ENCODE measurements at places on chromosomes 6 and 20.
A peak's percentile ranks its signal among the peaks of the same experiment; 100 is the strongest.

GRCh38 chr6:4743926-4744325 lies 32.3 kb upstream of the CDYL start:
- DNase-seq: no peak

DNA sequence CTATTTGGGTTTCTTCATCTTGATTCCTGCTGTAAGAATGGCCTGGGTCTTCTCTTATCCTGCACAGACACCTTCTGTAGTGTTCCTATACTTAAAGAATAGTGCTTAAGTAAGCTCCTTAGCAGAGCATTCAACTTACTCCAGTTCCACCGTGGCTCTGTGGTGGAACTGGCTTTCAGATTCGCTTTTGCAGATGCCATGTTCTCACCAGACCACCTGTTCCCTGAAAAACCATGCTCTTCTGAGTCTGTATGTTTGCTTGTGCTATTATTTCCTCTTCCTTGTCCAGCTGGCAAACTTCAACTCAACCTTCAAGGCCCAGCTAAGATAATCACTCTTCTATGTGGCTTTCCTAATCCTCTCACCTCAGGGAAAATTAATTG lies 4.9 kb downstream of the ELMO2 start:
- no peak for DNase-seq

GRCh38 chr6:21137700-21138335 lies 455.7 kb upstream of the SOX4 start:
- DNase-seq: no peak

DNA sequence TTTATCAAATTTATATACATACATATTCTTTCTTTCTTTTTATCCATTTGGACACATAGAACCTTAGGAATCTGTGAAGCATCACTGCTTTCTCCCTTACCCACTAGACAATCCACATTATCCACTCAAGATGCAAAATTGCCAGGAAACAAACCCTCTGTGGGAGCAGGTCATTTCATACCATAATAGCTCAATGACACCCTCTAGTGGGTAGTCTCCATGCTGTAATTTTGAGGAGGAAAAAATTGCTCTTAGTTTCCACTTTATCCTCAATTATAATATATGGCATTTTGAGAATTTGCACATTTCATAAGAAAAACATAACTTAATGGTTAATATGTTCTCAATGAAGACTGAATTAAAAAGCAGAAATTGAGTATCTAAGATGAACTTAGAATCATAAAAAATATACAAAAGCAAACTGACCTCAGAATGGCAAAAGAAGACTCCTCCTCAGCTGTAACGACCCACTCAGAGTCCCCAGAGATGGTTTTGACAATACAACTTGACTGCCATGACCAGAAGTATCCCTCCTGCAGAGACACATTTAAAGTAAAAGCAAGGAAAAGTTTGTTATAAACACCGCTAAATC lies 164.1 kb downstream of the FRK start:
- peak; percentile 48 for DNase-seq

DNA sequence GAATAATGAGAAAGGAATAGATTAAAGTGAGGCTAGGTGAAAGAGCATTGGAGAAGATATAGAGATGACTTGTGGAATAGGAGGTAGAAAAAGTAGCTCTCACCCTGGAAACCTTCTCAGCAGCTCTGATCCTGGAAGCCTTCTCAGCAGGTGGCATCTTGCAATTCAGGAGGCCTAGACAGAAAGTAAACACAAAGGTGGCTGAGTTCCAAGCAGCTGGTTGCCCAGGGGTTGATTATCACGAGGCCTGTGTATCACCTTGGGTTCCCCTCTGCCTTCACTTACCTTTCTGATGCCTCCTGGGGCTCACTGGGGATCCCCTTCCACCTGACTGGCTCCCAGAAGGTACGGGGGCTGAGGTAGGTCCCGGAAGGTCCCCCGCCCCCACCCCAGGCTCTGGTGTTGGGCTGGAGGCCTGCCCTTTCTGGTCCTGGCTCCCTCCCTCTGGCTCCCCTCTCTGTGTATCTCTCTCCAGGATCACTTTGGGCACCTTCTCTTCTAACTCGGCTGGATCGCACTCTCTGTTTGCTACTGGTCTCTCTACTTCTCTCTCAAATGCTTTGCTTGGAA lies 9.7 kb downstream of the MDC1 start:
- DNase-seq: no peak

GRCh38 chr6:8391934-8392333 lies 43.4 kb downstream of the SLC35B3 start:
- DNase-seq: no peak

- DNase-seq: no peak
These were observed 57.0 kb downstream of the FRK start for GRCh38 chr6:116003668-116004067.

DNA sequence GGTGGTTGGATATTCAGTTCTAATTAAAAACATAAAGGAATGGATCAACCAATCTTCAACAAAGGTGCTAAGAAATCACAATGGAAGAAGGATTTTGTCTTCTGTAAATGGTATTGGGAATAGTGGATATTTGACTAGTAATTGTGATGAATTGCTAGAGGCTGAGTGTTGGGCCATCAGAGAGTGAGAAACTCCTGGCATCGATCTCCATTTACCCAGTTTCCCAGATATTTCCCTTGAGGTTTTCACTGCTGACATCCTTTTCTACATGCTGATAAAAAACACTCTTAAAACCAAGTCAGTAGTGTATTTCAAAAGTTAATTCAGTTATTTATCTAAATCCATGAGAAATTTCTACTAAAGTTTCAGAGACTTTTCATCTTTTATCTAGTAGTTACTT lies 40.4 kb upstream of the COL10A1 start:
- no peak for DNase-seq

DNA sequence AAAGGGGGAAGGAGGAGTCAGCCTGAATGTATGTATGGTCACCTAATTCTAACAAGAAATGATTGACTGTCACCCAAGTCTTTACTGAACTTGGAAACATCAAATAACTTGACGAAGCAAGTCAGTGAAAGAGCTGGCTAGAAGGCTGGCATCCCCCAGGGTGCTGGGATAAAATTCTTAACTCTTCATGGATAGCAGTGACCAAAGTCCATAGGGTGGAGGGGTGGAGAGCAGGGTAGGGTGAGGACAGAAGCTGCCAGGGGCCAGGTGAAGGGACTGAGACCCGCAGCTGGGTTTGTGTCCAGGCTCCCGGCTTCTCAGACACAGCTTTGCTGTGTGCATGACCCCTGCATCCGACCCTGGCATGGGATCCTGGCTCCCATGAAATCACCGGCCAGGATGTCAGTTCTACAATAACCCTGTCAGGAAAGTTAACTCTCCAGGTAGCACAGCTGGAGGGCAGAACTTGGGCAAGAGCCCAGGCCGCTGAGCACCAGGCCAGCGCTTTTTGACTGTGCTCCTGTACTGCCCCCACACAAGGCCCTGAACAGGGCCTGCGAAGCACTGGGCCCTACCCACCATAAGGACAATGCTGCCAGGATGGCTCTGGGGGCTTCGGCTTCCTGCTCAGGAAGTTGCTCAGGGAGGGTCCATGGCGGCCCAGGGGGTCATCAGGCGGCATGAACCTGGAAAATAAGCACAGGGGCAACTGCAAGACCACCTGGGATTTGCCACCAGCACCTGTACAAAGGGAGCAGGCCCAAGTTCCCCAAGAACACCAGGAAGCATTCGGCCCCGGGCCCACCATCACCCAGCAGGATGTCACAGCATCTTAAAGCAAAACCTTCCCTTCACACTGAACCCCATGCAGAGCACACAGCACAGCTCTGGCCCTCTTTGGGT lies 32.5 kb downstream of the ZC3H12D start:
- no peak for DNase-seq

- DNase-seq: no peak
These were observed 51.2 kb downstream of the YTHDF1 start for GRCh38 chr20:63164484-63165355.

GRCh38 chr20:40900666-40901215 lies 127.9 kb upstream of the TOP1 start:
- DNase-seq: no peak

DNA sequence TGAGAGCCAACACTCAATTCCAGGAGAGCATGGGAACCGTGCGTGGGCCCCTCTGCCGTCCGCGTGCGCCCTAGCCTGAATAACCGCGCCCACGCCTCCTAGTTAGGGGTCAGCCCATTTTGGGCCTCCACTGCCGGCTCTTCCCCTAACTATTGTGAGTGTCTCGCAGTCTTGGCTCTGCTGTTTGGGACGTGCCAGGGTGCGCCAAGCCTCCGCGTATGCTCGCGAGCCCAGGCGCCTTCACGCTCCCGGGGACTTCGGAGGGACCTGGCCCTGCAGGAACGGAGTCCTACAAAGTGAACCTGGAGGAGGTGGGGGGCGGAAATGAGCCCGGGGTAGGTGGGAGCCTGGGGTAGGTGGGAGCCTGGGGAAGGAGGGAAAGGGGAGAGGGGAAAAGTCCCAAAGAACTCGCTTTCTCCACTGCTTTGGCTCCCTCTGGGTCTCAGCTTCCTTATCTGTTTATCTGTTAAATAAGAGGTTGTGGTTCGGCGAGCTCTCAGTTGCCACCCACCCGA lies 873 bp upstream of the GCM2 start:
- DNase-seq: no peak

- no peak for DNase-seq
These were observed 66.7 kb upstream of the BMP2 start for GRCh38 chr20:6700563-6701329.

DNA sequence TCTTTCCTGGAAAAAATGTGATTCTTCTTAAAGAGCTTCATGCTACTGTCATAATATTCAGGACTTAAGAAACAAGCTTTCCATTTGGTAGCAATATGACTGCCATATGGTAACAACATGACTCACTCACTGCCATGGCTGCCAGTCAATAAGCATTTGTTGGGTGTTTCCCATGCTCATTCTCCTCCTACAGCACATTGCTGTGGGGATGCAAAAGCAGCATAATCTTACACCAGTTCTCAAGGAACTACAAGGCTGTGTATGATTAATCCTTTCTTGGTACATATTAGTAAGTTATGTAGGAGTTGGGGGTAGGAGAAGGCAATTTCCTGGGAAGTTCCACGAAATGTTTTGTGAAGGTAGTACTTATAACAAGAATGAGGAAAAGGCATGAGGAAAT lies 76.7 kb downstream of the CEP162 start:
- peak; percentile 62 for DNase-seq

DNA sequence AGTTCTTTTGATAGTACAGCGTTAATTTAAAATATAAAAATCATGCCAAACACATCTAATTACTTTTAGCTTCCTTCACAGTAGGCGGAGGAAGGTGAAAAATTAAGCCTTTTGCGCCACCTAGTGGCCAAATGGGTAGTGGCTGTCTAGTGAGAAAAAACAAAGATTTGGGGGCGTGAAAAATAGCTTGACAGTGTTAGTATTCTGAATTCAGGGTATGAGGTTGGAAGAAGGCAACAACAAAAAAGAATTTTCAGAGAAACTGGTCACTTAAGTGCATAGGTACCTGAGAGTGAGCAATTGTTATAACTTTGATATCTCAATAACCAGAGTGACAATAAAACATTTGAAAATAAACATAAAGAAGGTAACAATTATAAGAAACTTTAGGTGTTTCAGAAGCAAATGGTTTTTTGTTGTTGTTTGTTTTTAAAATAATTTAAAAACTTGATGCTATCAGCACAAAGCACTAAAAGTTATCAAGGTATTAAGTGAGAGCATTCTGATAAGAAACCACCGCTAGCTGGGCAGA lies 14.3 kb downstream of the PSMB9 start:
- peak; percentile 75 for DNase-seq

DNA sequence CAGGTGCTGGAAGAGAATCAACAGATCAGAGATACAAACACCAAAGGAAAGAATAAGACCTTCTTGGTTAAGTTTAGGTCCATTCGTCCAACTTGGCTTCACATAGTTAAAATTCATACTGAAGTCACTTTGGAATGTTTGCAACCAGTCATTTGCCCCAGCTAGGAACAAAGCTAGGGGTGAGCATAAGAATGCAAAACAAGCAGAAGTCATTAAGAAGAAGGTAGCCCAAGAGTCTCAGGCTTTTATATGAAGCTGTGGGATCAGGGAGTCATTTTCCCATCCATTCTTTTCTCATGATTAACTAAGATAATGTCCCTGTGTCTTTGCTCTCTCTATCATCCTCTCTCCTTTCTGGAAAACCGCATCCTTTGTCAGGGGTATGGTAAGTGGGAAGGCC lies 51.5 kb upstream of the TMEM170B start:
- no peak for DNase-seq

DNA sequence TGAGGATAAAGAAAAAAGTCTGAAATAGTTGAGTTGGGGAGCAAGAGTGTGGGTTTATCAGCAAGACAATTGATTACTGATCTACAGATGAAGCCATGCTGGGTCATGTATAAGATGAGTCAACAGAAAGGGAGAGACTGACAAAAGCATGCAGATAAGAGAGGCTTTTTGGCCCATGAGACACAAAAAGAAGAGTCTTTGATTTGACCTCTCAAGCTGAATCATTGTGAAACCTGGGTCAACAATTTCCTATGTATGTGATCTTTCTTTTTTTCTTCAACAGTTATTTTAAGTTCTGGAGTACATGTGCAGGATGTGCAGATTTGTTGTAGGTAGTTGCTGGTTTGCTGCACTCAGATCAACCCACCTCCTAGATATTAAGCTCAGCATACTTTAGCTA lies 15.9 kb downstream of the RIMS1 start:
- DNase-seq: no peak

DNA sequence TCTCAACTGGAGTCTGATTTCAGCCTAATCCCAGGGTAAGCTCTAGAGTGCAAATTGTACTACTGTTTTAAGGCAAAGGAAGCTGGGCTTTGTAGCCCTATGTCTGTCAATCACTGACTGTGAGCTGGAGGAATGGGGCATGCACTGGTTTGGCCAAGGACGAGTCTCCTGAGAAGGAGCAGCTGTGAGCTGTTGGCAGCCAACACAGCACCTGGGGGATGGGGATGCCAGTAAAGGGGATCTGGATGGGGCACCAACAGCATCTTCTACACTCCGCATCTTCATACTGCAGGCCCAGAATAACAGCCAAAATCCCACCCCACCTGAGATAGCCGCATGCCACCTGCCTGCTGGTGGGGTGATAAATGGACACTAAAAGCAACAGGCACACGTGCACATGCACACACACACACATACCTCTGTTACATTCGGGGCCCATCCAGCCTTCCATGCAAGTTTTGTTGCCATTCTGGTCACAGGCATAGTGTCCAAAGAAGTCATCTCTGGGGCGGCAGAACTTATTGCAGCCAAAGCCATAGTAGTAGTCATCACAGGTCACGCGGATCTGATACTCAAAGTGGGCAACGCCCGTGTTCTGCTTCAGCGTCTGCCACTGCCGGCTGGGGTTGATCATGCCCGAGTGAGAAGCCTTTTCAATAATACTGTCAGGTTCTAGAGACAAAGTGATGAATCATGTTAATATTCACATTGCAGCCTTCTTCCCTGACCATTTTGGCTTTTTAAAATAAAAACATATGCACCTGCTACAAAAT lies 15.6 kb downstream of the JAG1 start:
- peak; percentile 79 for DNase-seq

- DNase-seq: no peak
These were observed 197.7 kb downstream of the KCNQ5 start for GRCh38 chr6:72819609-72820008.

Data from kidney tubule cell (primary cell).